Nephron progenitor cell (in vitro differentiated cells): ENCODE measurements at places on chromosomes 12 and 14.

DNA sequence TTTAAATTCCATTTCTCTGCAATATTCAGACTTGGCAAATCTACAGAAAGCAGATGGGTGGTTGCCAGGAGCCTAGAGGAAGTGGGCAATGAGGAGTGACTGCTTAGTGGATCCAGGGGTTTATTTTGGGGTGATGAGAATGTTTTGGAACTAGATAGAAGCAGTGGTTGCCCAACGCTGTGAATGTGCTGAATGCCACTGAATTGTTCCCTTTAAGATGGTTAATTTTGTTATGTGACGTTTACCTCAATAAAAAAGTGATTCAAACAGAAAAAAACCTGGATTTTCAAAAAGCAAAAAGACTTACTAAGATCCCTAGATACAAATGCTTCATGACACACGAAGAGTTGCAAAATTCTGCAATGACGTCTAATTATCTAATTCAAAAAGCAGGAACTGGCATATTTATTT is 34.2 kb downstream of the DAO start:
- DNase-seq = no peak

GRCh38 chr12:67116134-67116533 is 153.0 kb upstream of the CAND1 start:
- DNase-seq = no peak

- DNase-seq = no peak
Observed at GRCh38 chr12:77239617-77240016, 174.2 kb upstream of the E2F7 start.

GRCh38 chr14:39957290-39957689 is 525.1 kb upstream of the FBXO33 start:
- no peak for DNase-seq

DNA sequence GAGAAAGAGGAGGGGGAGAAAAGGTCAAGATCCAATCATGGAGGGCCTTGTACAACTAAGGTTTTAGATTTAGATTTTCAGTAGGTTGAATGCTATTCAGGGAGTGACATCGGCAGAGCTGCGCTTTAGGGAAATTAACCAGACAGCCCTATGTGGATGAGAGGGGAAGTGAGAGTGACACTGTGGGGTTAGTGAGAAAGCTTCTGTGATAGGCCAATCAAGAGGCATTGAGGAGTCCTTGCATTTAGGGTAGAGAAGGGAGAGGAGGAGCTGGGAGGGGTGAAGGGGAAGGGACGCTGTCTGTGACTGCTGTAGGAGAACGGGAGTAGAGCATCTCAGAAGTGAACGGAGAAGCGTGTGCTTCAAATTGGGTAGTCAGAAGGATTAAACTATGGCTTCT is 3.4 kb downstream of the HSD17B6 start:
- no peak for DNase-seq

DNA sequence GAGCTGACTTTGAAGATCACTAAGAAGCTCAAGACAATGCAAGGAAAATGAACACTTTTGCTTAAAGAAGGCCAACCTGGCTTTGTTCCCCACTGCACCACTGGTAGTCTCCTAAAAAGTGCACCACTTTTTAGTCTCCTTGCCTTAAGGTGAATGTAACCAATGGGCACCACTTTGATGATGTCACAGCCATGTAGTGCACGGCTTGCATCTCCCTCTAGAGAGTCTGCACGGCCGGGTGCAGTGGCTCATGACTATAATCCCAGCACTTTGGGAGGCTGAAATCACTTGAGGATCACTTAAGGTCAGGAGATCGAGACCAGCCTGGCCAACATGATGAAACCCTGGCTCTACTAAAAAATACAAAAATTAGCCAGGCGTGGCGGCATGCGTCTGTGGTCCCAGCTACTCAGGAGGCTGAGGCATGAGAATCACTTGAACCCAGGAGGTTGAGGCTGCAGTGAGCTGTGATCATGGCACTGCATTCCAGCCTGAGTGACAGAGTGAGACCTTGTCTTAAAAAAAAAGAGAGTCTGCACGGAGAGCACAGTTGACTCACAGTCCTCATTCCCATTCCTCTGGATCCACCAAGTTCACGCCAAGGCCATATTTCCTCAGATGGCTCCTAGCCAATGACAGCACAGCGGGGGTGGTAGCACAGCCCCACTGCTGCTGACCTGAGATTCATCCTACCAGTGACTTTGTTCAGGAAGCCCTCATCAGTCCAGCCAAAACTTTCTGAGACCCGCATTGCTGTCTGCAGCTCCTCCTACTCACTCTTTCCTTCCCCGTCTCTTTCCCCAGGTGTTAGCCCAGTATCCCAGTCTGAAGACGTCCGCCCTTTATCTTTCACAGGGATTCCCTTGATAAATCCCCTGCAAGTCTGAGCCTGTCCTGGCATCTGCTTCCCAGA is 16.5 kb upstream of the IFT81 start:
- DNase-seq = no peak

DNA sequence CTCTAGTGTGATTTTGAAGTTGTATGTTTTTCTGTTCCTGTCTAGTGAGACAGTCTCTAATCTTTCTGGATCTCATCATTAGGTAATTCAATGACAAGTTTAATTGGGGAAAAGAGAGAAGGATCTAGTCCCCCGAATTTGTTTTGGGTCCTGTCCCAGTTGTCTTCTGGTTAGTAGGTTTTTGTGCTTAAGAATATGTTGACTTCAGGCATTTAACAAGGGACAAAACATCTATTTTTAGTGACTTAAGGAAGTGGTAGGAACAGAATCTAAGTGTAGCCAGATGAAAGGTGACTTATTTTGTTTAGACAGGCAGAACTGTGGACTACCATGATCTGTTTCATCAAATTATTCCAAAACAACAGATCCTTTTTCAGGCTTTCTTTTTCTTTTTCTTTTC is 2.2 kb downstream of the GPATCH2L start:
- DNase-seq = no peak

DNA sequence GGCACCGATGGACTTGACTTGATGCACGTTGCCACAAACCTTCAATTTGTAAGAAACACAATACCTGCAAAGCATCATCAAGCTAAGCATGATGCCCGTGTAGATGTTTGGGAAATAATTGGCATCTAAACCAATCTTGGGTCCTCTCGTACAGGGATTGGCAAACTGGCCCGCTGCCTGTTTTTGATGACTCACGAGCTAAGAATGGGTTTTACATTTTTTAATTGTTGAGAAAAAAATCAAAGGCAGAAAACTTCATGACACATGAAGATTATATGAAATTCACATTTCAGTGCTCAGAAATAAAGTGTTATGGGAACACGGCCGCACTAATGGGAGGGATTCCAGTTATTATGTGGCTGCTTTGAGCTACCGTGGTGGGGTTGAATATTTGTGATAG is 10.9 kb downstream of the MTA1 start:
- DNase-seq = no peak

GRCh38 chr14:96817750-96818666 is 20.8 kb downstream of the VRK1 start:
- no peak for DNase-seq
